Activated T-helper 1 cell treated with anti-CD3 and anti-CD28 coated beads, Interleukin-12 subunit alpha, Interleukin-12 subunit beta, Interleukin-2, Interleukin-4 antibody, amounts not matched to agents 30 ng/mL and 10 ng/mL and 1 ng/mL, durations not matched to agents 14 hours and 24 hours and 36 hours (primary cell): ENCODE measurements at places on chromosomes 7 and 10. TPM values are rescaled to one million over a fixed set of nuclear protein-coding genes. Genes with fewer than 3 reads are reported as not detected.
A peak's percentile ranks its signal among the peaks of the same experiment; 100 is the strongest.

- no peak for DNase-seq
Measured at GRCh38 chr7:149475121-149476045, 14.5 kb upstream of the ZNF777 start.

DNA sequence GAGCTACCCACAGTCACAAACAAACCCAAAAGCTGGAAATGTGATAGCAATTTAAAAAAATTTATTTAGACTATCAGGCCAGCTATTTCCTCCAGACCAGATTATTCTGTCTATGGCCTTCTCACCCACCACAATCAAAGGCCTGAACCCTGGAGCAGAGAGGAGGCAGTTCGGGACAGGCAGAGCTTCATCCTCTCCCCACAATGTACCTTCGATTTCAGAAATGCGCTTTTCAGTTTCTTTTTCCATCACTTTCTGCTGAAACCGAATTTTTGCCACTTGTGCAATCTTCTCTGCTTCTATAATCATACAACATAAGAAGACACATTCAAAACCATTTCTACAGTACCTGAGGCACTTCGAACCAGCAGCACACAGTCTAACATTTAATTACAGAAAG, 29.9 kb downstream of the ERLIN1 start:
- DNase-seq = no peak

DNA sequence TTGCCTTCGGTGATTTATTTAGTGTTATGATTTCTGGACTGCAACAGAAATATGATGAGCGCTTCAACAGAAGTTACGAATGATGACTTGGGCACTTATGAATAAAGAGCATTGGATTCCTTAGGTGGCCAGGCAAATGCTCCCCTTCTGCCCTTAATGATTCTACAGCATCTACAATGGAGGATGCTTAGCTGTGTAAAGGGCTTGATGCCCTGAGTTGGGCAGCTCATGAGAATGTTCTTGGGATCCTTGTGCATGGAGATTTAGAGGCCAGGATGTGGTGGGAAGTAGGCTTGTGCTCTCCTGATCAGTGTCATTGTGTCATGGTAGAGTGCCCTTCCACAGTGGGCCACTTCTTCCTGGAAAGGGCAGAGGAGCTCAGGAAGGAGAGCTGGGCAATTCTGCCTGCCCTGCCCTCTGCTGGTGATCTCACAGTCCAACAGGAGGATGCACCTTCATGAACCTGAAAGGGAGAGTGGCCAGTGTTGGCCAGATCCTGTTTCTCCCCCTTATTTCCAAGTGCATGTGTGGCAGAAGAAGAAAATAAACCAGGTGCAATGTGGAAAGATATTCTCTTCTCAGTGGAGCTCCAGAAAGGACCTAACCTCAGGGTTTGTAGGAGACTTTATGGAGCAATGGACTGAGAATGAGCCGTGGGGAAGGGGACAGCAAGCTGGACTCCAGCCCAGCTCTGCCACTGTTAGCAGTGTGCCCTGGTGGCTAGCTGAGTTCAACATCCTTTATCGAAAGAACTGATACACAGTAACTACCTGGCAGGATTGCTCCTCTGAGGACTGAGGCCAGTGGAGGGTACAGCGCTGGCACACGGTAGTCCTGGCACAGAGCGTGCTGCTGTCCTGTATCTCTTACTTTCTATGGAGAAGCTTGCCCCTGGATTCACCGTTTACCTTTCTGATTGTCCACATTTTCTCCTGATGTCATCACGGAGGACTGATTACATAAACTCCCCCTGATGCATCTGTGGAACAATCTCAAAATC, 182.9 kb downstream of the BMPER start:
- no peak for DNase-seq

- no peak for DNase-seq
Measured at GRCh38 chr10:126455766-126456405, 67.6 kb upstream of the ADAM12 start.

DNA sequence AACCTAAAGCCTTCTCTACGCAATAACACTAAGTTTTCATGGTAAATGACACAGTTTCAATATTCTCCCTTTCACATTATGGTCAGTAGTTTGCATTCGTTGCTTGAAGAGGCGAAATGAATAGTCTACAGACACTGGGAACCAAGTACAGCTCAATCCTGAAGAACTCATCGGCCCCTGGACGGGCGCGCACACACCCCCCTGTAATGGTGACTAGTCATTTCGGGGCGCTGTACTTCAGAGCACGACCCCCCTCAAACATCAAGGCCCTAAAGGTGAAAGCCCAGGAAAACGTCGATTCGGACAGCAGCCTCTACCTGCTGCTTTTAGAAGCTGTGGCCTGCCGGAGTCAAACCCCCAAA, 1.0 kb downstream of the NT5C2 start:
- no peak for DNase-seq

DNA sequence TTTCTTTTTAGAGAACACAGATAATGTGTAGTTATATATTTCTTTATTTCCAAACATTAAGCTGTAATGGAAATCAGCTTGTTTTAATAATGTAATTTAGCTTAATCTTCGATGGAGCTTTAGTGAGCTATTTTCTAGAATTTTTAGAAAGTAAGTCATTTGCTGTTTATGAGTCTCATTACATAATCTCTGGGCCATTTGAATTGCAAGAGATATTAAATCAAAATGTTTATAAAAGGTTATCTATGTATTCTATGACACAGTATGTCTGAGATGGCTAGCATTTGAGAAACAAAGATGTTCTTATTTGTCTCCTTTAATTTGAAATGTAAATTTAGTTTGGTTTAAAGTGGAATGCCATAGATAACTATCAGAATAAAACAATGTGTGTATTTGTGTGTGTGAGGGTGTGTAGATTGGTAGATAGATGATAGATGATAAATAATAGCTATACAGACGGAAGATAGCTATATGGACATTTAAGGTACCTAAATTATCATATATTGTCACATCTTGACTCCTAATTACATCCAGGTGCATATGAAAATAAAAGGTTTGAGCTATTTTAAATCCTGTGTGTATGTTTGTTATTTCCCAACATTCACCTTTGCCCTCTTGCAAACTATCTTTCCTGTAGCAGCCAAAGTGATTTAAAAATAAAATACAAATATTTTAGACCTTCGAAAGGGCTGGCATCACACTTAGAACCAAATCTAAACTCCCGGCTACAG, 478.0 kb upstream of the KLF6 start:
- DNase-seq = no peak

DNA sequence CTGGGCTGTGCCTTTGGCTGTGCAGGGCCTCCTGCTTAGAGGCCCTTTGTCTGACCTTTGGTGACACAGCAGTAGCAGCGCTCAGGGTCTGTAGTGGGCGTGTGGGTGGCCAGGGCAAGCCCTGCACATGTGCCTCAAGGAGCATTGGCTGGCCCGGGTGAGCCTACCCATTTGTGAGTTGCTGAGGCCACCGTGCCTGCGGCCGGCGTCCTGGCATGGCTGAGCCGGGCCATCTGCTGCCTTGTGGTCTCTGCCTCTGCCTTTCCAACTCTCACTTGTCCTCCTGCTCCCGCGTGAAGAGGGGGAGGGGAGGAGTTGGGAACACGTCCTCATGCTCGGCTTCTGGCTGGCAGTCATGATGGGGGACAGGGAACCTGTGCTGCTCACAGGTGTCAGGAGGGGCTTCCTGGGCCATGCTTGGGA, 9.2 kb upstream of the ORAI2 start:
- DNase-seq = no peak

- DNase-seq = no peak
Measured at GRCh38 chr10:58932126-58932525, 244.3 kb upstream of the PHYHIPL start.

DNA sequence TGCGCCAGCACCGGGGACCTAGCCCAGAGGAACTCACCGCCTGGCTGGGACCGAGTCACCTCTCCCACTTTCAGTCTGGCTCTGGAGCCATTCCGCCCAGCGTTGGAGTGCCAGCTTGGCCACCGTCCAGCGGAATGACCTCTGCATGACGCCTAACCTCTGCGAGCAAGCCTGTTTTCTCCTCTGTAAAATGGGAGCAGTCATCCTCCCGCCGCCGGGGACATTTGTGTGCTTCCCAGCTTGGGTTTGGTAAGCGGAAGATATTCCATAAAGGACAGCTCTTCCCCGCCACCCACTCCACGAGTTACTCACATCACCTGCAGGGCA, 1.3 kb upstream of the ZCCHC24 start:
- no peak for DNase-seq

DNA sequence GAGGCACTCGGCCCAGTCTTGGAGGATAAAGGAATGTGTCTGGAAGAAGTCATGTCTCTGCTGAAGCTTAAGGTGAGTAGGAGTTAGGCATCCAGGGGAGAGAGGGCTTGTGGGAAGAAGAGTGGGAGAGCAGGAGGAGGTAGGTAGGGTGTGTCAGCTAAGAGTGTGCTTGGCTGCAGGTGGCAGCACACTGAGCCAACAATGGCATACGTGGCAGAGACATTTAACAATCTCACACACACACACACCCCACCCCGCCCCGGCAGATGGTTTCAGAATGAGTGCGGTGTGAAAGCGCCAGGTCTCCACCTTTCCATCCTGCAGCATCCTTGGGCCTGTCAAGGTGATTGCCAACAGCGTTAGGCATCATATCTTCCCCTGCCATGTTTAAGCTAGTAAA, 11.2 kb upstream of the ARPC1A start:
- peak; percentile 40 for DNase-seq

DNA sequence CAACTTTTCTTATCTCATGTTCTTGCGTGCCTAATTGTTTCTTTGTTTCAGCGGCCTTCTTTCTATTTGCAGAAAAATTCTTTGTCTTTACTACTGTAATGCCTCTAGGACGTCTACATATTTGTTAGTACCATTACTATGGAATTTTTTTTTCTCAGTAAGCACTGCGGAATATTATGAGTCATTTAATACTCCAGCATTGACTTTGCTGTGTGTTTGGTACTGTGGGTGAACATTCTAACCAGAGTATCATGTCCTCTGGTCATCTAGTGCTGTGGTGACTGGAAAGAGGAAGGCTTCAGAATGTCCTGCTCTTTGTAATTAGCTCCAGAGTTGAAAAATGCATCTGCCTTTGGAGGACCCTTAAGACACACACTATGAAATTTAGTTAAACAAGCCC, 58.5 kb upstream of the FERD3L start:
- no peak for DNase-seq

AFAP1L2 gene
- total RNA-seq = 3.7 and 4.1 TPM in 2 replicates

SNCG gene
- total RNA-seq = 0.49 and 0.56 TPM in 2 replicates

TRPV5 gene
- not detected in 2 replicates for total RNA-seq

SLC26A3 gene
- not detected in 2 replicates for total RNA-seq
